AG10803 (cell line): ENCODE measurements at places on chromosomes 2 and 18.
A peak's percentile ranks its signal among the peaks of the same experiment; 100 is the strongest.

- DNase-seq: no peak
Observed at GRCh38 chr2:25756536-25756935, 83.2 kb upstream of the DTNB start.

- no peak for DNase-seq
Observed at GRCh38 chr2:233399306-233400225, 45.3 kb downstream of the DGKD start.

DNA sequence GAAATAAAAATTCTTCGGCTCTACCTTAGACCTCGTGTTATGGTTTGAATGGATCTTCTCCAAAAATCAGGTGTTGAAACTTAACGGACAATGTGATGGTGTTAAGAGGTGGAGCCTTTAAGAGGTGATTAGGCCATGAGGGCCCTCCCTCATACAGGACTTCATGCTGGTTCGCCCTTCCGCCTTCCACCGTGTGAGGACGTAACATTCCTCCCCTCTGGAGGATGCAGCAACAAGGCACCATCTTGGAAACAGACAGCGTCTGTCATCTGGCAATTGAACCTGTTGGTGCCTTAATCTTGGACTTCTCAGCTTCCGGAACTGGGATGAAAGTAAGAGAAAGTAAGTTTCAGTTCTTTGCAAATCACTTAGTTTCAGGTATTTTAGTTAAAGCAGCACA lies 126.3 kb upstream of the SPRED2 start:
- no peak for DNase-seq

DNA sequence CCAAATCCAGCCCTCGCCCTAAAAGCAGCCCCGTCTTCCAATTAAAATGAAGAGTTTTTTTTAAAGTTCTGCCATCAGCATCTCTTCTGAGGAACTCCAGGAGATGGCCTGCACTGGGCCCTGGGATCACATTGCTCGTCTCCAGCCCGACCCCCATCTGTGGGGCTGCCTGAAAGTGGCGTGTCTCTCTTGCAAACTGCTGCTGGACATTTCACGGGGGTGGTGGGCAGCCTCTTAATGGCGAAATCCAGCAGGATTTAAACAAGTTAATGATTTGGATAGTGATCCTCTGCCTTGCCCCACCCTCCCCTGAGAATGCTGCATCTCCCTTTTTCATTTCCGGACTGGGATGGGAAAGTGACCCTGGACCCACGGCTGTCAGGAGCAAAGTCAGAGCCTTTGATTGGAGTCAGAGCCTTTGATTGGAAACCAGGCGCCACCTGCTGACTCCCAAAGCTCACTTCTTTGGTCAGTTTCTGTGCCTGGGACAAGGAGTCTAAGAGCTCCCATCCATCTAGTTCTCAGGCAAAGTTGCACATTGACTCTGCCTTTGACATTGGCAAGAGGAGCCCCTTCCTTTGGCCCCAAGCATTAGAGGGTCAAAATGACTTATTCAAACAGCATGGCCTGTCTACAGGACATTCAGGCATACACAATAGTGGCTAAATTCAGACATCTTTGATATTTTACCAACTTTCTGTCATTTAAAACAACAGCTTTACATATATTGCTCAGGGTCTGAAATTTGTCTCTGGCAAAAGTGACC lies 155.2 kb downstream of the SH3BP4 start:
- peak; percentile 76 for DNase-seq

DNA sequence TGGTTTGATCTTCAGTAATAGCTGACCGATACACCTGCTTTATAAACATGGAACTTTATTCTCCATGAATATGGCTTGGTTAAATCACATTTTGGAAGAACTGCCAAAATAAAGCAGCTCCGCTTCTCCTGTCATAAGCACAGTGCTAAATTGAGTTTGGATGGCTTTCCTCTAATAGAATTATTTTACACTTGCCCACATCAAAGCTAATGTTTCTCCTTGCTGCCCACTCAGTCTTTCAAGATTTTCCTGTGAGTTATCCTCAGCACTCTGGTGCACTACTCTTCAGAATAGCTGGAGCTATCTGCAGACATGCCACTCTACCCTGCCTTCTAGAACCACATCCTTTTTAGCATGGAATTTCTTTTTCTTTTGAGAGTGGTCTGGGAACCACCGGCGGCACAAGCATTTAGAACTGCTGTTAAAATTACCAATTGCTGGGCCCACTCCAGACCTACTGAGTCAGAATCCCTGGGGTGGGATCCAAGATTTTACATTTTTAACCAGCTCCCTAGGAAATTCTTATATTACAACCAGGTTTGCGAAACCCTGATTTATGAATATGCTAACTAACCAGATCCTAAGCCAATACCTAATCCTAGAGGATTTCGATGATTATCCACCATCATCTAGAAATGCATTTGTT lies 283.3 kb downstream of the AFF3 start:
- DNase-seq: peak; percentile 86

DNA sequence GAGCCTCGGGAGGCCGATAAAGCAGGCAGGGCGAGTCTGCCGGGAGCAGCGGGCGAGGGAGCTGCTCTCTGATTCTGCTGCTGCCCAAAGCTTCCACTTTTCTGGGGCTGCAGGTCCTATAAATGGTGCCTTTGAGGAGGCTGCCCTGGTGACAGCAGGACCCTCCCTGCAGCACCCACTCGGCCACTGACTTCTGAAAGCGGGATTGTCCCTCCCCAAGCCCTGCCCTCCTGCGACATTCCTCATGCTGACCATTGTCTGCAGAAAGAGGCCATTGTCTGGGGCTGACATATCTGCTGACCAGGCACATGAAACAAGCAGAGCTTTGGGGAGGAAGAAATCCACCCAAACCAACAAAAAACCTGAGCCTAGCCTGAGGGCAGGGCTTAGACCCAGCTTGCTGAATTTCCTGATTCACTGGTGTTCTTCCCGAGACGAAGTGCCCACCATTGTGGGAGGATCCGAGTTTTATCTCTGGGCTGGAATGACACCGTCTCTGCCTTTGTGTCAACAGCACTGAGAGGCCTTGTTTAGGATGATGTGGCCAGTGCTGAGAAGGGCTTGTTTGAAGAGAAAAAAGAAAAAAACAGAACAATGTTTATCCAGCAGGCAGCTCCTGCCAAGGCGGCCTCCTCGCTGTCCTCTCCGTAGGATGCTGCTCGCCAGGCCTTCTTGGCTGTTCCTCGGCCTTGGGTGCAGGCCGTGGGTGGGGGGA lies 129.7 kb downstream of the MYCN start:
- DNase-seq: no peak

DNA sequence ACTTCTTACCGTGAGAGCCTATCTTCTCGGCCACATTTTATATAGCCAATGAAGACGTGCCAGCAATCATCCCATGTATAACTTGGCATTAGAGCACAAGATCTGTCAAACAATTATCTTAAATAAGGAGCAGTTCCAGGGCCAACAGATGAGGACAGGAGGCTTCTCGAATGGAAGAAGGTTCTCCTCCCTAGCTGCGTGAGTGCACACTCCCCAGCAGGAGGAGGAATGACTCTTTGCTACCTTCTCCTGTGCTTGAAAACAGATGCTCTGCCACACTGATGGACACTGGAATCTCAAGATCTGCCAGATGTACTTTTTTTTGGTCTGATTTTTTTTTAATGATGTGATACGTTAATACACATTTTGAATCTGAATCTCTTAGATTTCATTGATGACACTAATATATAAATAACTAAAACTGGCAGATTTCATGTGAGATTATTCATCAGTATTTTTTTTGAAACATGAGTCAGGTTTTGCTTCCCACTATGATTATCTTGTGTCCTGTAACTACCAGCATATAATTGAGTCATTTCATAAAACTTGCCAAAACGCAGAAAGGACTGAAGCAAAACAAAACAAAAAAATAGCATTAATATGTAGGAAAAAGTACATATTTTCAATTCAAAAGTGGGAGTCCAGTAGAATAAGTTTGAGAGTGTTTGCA lies 626 bp upstream of the VIT start:
- peak; percentile 78 for DNase-seq

- DNase-seq: no peak
Observed at GRCh38 chr2:18282026-18282425, 278.4 kb downstream of the RDH14 start.

DNA sequence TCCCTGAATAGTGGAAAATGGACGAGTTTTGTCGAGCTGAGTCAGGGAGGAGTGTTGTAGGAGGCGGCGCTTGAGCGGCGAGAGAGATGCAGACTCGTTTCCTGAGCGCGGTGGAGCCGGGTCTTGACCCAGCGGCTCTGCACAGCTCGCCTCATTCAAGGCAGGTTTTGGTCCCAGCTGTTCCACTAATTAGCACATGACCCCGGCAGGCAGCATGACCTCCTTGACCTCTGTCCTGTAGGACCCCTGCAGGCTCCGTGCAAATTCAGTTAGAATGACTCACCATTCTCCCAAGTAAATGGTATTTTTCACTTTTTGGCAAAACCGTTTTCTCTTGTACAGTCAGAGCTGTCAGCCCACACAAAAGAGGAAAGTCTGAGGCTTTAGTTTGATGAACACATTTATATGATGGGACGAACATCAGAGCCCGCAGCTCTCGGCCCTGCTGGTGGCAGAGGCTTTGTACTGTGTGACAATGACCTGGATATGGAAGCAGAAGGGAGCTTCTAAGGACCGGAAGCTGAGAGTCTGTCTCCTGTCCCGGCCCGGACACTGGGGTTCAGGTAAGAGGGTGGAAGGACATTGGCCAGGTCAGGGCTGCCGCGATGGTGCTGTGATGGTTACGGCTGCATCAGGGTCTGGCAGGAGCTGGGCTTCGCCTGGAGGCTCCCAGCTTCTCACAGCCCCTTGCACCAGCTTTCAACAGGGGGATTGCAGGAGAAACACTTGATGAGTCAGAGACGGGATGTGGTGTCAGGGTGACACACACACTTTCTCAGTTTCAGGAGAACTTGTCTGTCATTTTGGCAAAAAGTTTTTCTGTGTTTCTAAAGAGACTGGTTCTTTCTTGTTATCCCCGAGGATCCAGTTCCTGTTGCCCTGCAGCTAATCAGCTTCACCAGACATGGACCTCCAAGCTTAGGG lies 29.9 kb upstream of the ALKAL2 start:
- DNase-seq: peak; percentile 11

DNA sequence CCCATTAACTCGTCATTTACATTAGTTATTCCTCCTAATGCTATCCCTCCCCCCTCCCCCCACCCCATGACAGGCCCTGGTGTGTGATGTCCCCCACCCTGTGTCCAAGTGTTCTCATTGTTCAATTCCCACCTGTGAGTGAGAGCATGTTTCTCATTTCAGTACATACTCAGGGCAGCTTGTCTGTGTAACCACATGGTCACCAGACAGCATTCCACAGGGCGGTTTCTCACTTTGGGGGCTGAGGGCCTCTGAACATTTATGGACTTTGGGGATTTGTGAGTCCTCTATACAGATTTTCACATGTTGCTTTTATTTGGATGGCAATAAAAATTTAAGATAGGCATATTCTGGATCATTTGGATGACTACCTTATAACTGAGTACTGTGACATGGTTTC lies 84.0 kb downstream of the LYPD6B start:
- peak; percentile 27 for DNase-seq

DNA sequence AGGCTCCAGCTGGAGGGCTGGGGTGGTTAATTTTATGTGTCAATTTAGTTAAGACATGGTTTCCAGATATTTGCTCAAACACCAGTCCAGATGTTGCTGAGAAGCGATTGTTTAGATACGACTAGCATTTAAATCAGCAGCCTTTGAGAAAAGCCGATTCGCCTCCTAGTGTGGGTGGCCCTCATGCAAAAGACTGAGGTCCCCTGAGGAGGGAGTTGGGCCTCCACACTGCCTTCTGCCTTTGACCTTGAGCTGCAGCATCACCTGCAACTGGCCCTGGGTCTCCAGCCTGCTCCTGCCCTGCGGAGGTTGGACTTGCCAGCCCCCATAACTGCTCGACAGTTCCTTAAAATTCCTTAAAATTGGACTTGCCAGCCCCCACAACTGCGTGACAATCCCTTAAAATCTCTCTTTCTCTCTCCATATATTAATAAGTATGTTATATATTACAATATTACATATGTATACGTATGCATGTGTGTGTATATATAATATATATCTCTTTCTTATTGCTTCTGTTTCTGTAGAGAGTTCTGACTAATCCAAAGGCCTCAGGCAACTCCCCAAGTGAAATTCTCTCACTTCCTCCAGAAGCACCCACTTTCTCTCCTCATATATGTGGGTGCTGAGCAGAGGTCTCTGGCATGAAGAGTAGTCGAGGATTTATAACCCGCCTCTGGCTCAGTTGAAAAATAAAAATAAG lies 14.4 kb downstream of the FBLN7 start:
- no peak for DNase-seq

- no peak for DNase-seq
Observed at GRCh38 chr2:36059691-36060090, 295.9 kb upstream of the CRIM1 start.

GRCh38 chr2:219541611-219542180 lies 1.9 kb downstream of the CHPF start:
- peak; percentile 37 for DNase-seq

DNA sequence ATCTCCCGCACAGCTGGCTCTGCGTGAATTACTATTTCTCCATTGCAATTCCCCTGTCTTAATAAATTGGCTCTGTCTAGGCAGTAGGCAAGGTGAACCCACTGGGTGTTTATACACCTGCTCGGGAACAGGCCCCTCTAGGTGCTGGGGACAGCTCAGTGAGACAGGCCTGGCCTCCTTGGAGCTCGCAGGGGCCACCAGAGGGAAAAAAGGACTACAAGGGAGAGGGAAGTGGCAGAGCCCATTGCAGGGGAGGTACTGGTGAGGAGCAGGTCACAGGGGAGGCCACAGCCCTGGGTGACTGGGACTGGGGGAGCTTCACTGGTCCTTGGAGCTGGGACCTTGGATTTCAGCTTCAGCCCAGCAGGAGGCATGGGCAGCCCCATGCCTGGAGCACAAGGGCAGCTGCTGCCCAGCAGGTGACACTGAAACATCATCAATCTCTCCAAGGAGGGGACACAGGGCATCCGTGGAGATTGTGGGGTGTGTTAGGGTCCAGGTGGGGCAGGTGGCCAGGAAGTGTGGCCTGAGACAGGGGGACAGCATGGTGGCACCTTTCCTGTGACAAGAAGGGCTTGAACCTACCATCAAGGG lies 31.2 kb downstream of the NGEF start:
- no peak for DNase-seq

DNA sequence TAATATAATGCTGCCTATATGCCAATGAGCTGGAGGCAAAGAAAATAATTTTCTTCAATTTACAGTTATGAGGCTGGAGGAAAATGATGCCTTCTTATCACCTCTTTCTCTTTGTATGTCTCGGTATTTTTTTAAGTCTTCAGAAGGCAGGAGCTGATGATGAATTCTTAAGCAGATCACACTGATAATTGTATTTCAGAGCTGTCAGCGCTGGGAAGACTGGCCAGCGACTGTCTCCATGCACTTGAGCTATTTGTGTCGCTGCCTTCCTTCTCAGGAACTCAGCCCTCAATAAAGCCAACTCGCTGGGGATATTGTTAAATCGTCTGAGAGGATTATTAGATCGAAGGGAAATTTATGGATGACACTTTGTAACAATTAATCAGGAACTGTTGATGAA lies 40.3 kb downstream of the PTGR3 start:
- DNase-seq: no peak
